Germinal center (tissue), 1 donor: ENCODE measurements at places on chromosomes 1 and 21.

DNA sequence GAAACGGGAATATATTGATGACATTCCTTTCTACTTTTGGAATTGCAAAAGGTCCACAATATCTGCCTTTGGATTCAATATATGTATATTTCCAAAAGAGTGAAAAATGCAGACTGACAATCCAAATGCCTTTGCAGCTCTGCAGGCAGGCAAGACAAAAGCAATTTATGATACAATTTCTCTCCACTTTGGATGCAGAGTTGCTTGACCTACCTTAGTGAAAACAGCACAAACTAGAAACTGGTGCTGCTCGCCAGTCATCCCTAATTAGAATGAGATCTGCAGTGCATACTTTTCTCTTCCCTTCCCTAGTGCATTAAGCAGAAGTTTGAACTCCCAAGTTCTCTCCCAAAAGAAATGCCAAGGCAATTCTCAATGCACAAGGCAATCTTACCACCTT is 56.8 kb downstream of the KIAA0319L start:
- no peak for DNase-seq

DNA sequence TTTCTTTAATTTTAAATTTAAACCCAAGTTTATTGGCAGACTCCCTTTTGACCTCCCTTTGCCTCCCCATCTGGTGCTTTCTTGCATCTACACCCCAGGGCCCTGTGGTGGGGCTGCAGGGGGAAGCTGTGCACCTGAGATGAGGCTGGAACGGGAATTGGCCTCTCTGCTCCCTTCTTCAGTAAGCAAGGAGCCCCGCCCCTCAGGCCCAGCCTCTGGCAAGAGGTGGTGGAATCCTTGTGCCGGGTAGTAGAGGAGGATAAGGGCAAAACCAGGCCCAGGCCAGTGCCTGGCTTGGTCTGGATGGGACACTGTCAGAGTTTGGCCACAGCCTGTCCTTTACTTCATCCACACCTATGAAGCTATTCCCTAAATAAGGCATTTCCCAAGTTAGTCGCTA is 25.1 kb downstream of the ATP8B2 start:
- DNase-seq: peak; percentile 1

GRCh38 chr1:185358957-185359356 is 41.9 kb upstream of the IVNS1ABP start:
- no peak for DNase-seq

DNA sequence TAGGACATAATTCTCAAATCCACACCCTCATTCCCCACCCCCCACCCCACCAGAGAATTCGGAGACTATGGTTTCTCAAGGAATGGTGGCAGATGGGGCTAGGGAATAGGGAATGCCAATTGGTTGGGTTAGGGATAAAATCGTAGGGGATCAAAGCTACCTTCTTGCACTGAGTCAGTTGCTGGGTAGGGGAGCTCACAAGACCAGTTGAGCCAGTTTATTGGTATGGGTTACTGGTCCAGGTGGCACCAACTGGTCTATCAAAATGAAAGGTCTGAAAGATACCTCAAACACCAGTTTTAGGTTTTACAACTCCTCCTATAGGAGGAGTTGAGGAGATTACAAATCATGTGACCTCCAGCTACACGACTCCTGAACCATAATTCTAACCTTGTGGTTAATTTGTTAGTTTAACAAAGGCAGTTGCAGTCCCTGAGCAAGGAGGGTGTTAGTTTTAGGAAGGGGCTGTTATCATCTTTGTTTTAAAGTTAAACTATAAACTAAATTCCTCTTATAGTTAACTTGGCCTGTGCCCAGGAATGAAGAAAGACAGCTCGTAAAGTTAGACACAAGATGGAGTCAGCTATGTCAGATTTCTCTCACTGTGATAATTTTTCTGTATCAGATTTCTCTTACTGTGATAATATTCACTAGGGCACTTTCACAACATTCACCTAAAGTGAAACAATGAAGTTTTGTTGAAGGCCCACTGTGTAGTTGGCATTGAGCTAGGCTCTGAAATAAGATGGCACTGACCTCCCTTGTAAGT is 2.5 kb downstream of the SHISAL2A start:
- no peak for DNase-seq

DNA sequence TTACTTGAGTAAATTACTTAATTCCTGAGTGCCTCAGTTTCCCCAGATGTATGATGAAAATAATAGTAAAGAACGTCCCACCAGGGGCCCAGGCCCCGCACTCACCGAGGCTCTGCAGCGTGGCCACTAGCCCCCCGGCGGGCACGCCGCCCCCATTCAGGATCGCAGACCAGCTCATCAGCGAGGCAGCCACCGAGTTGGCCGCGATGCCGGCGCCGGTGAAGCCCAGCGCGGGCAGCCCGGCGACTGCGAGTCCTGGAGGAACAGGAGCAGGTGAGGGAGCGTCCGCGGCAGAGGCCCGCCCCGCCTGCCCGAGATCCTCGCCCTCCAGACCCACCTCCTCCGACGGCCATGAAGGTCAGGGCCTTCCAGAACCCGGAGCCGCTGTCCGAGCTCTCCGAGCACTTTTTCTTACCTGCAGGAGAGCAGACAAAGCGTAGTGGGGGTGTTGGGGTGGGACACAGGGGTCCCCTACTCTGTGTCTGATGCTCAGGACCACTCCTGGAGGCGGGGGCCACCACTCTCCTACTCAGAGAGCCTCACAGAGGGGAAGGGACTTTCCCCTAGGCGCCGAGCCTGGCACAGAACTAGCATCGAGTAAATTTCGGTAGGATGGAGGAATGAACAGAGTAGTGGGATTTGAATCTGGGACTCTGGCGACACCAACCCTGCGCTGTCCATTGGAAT is 3.7 kb downstream of the IFI6 start:
- DNase-seq: no peak

DNA sequence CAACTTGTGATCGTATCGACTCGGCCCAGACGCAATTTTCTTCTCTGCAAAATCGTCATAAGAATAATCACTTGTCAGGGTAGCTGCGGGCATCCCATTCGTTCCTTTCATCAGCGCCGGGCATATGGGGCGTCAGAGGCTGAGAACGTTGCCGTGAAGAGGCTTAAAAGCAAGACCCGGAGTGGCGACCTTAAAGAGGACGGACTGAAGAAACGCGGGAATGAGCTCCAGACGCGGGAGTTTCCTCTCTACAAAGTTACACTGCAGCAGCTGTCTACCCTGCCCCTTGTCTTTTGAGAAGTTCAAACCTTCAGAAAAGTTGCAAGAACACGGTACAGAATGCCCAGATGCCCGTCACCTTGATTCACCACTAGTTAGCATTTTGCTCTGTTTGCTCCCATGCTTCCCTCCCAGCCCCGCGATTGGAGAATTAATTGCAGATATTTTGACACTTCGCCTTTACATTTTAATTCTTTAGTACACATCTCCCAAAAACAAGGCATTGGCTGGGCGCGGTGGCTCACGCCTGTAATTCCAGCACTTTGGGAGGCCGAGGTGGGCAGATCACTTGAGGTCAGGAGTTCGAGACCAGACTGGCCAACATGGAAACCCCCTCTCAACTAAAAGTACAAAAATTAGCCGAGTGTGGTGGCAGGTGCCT is 967 bp downstream of the CENPS start:
- DNase-seq: peak; percentile 16

- DNase-seq: no peak
Observed at GRCh38 chr1:220818421-220819173, 31.9 kb downstream of the MTARC1 start.

DNA sequence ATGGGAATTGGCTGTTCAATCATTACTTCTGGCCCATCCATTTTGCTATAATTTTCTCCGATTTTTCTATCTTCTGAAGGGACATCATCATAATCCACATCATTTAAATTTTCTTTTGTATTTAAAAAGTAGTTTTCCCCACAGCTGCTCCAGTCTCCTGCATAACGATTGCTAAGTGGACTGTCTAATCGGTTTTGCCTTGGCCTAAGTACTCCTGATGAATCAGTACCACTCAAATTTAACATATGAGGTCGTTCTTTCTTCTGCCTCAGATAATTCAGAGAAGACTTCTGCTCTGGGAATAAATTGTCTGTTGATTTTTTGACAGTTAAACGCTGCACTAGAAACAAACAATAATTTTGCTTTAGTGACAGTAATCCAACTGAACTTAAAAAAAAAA is 41.9 kb downstream of the SYDE2 start:
- no peak for DNase-seq

GRCh38 chr1:146016891-146017290 is 4.6 kb downstream of the HJV start:
- no peak for DNase-seq

DNA sequence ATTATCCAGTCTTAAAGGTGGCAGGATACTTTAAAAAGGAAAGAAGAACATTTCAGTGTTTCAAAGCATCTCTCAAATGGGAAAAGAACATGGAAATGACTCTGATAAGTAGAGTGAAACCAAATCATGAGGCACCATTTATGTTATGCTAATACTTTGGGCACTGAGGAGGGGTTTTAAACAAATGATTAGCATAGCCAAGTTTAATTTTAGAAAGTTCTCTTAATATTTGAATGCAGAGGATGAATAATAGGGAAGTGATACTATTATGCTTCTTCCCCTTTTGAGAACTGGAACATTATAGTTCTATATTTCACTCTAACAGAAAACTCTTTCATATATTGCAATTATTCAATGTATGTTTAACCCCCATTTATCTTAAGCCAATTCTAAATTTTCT is 1181.9 kb upstream of the PRMT6 start:
- peak; percentile 16 for DNase-seq

- DNase-seq: no peak
Observed at GRCh38 chr1:229665912-229666558, 40.0 kb downstream of the URB2 start.

GRCh38 chr1:114152508-114153260 is 985 bp downstream of the SYT6 start:
- DNase-seq: peak; percentile 13

- no peak for DNase-seq
Observed at GRCh38 chr1:85220756-85221201, 20.0 kb upstream of the SYDE2 start.

DNA sequence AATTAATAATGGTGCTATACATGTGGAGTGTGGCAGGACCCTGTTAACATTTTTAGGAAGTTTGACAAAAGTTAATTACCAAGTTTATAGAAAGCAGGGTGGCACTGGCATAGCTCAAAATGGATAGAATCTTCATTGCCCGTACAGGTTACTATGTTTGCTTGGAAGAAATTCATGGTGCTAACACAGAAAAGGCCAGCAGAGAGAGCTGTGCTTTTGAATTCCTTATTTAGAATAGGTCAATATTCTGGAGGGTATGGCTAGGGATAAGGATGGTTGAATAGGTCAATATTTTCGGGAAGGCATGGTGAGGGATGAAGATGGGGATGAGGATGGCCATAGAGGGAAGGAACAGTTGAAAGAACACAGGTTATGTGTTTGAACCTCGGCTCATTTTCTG is 345.1 kb downstream of the LMO4 start:
- DNase-seq: no peak

- DNase-seq: no peak
Observed at GRCh38 chr1:5189384-5189783, 535.0 kb downstream of the AJAP1 start.

GRCh38 chr1:162663589-162664106 is 31.4 kb downstream of the DDR2 start:
- no peak for DNase-seq

- DNase-seq: no peak
Observed at GRCh38 chr21:39363607-39364555, 15.0 kb upstream of the HMGN1 start.

GRCh38 chr1:119422631-119423030 is 7.7 kb downstream of the HSD3B2 start:
- DNase-seq: no peak
